Lower lobe of right lung (tissue), 2 donors: ENCODE measurements at places on chromosomes 3 and 15.

GRCh38 chr3:8238432-8238831, 263.2 kb upstream of the LMCD1 start:
- H3K4me3 ChIP-seq: no peak overlapping the region
- H3K27ac ChIP-seq: no peak overlapping the region
- peaks cover 14% of the 10 kb centered on the region for H3K4me1 ChIP-seq
- H3K36me3 ChIP-seq: no peaks in the 10 kb centered on the region
- no peak for DNase-seq

DNA sequence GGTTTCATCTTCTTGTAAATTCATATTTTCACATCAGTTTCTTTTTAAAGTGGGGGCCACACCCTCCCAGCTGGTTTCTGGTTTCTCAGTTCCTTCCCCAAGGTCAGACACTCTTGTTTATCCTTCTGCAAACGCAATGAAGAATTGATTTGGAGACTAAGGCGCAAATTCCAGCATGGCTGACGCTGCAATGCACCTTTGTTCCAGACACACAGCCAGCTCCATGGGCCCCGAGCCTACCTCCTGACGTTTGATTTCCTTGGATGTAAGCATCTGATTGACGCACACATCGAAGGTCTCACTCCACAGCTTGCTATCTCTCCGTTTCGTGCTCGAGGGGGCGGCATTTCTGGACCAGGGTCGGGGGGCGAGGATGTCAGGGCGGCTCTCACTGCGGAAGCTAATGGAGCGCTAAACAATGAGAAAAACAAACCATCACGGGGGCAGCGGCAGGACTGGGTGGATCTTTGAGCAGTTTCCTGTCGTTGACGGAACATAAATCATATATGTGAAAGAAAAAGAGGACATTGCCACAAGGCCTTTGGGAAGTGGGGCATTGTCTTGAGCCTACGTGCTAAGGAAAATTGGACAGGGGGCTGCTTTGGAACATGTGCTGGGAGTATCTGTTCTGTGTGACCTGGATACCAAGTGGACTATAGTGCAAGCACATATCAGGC, 46.9 kb downstream of the ARHGEF3 start:
- DNase-seq: peak; percentile 54
- H3K36me3 ChIP-seq: peaks cover 25% of the 10 kb centered on the region
- H3K27me3 ChIP-seq: no peaks in the 10 kb centered on the region
- H3K4me1 ChIP-seq: peaks cover 81% of the 10 kb centered on the region
- peak overlapping the region; percentile 37 for H3K4me3 ChIP-seq

DNA sequence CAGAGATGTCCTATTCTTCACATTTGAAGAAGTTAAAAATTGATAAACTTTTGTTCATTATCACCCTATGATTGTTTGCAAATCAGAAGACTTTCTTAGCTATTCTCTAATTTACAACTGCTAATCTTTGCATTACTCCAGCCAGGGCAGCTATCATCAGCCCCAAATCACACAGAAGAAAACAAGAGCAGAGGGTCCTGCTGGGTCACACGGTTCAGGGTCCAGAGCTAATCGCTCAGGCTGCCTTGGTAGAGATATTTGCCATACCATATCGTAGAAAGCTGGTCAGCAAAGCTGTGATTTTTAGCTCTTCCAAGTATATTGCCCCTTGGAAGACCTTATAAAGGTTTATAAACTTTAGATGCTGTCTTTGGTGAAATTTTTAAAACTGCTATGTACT, 181.4 kb downstream of the MAGI1 start:
- no peaks in the 10 kb centered on the region for H3K27me3 ChIP-seq
- DNase-seq: no peak

DNA sequence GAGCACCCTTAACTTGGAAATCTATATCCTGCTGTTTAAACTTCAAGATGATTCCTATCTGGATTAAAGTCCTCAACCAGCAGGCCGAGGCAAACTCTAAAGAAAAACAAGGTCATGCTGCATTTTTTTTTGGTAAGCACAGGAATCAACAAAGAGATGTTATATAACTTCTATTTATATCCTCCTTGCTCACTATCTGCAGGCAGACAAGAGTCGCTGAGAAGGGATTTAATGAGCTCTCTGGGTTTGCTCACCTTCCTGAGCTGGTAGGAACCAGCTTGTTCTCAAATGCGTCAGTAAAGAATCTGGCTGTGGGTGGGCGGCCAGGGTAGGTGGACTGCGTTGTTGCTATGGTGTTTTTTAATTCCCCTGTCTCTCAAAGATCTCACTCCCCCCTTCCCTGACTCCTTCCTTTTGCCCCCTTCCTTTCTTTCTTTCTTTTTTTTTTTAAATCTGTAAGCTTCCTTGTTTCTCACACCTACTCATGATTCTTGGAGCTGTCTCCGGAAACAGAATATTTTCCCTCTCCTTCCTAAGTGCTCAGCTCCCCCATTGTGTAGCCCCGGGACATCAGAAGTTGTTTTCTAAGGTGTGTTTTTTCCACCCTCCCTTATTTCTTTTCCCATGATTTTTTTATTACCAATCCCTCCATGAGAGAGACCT, 228.8 kb upstream of the BHLHE40 start:
- peaks cover 30% of the 10 kb centered on the region for H3K4me1 ChIP-seq
- DNase-seq: no peak
- peak overlapping the region; percentile 72 for H3K27ac ChIP-seq
- no peak overlapping the region for H3K4me3 ChIP-seq

DNA sequence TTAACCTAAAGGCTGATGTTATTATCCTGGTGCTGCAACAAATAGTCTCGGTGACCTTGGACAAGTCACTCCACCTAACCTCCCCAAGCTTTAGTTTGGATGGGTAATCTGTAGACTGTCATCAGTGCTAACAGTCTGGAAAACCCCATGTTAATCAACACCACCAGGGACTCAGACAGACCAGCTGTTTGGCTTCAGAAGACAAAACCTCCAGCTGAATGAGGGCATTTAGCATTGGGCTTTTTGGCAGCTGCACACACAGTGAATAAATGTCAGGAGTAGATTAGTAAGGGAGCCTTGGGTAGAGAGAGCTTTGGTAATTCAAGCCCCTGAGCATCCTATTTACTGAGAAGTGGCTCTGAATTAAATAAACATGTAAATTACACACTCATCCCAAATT, 24.9 kb upstream of the C3orf80 start:
- H3K27me3 ChIP-seq: no peaks in the 10 kb centered on the region
- H3K4me3 ChIP-seq: no peak overlapping the region
- H3K36me3 ChIP-seq: no peaks in the 10 kb centered on the region
- no peak for DNase-seq

DNA sequence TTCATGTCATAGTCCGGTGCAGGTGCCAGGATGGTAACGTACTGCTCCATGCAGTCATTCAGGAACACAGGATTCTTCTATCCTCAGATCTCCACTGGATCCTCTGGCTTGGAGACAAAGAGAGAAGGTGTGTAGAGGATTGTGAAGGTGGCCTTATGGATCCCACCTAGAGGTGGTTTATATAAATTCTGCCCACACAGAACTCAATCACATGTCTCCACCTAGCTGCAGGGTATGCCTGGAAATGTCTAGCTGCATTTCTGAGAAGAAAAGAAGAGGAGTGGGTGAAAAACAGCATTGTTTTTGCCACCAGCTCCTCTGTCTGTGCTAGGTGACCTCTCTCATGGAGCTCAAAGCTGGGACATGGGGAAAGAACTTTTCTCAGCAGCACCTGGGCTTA, 478.7 kb downstream of the PDCD6IP start:
- H3K27ac ChIP-seq: no peak overlapping the region
- no peaks in the 10 kb centered on the region for H3K27me3 ChIP-seq
- H3K36me3 ChIP-seq: no peaks in the 10 kb centered on the region
- no peak overlapping the region for H3K4me3 ChIP-seq

DNA sequence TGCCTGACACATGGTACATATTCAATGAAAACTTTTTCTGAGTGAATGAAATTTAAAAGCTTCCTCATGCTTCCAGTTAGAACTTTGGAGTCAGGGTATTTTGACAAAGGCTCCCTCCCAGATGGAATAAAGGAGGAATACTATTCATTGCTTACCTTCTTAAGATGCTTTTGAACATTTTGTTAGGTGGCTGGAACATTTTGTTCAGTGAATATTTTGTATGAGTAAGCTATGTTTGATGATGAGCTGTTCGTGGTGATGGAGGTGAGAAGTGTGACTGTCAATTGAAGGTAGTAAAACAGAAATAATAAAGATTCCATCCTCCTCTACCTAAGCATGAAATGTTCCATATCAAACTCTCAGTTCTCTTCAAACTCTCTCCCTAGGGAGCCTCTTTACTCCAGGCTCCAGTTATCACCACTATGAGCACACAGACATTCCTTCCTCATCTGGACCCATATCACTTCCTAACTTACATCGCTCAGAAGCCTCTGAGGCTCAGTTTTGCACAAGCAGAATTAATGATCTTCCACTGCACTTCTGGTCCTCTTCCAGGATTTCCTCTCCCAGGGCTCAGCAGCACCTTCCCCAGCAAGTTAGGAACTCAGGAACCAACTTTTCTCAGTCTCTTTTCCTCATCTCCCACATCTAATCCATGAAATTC, 2.5 kb upstream of the AQP9 start:
- no peak overlapping the region for H3K4me3 ChIP-seq
- H3K4me1 ChIP-seq: peaks cover 3% of the 10 kb centered on the region
- H3K27ac ChIP-seq: no peak overlapping the region
- no peak for DNase-seq

DNA sequence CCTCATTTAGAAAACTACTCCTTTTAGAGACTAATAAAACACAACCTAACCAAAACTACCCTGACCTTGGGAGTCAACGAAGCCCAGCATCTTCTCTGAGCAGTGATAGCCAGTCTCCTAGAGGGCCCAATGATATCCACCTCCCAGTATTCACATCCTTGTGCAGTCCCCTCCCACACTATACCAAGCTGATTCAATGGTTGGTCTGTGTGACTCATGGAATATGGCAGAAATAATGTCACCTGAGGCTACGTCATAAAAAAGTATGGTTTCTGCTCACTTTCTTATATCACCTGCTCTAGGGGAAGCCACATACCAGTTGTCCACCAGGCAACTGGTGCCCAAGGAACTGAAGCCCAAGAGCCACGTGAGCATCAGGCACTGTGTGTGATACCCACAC, 21.4 kb upstream of the USF3 start:
- no peak overlapping the region for H3K27ac ChIP-seq
- peaks cover 32% of the 10 kb centered on the region for H3K36me3 ChIP-seq
- no peaks in the 10 kb centered on the region for H3K27me3 ChIP-seq
- H3K4me1 ChIP-seq: no peaks in the 10 kb centered on the region

DNA sequence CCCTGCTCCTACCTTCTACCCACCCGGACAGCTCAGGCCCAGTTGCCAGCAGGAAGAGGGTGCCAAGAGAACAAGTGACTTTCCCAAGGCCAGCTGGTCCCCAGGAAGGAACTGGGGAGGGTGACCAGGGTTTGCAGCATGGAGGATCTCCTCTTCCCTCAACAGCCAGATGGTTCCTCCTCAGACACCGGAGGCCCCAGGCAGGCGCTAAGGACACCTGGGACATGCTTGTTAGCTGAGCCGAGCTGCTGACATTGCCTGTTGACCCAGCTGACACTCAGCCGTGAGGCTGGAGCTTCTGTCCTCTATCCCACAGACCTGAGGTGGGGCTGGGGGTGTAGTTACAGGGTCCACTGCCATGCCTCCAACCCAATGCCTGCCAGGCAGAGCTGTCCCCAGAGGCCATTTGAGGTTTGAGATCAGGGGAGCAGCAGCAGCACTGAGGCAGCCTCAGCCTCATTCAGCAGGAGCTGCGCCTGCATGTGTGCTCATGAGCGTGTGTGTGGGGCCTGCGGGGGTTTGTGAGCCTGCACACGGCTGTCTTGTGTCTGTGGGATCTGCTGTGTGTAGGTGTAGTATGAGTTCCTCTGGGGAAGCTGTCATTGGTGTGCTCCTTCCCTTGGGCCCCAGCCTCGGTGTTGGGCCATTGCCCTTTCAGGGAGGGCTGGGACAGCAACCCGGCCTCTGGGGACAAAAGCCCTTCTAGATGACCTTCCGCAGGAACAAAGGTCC, 7.1 kb downstream of the CPLX3 start:
- no peak for DNase-seq
- H3K4me1 ChIP-seq: no peaks in the 10 kb centered on the region
- peaks cover 2% of the 10 kb centered on the region for H3K27me3 ChIP-seq
- no peak overlapping the region for H3K4me3 ChIP-seq

- DNase-seq: no peak
- H3K36me3 ChIP-seq: peaks cover 20% of the 10 kb centered on the region
- no peak overlapping the region for H3K4me3 ChIP-seq
- no peak overlapping the region for H3K27ac ChIP-seq
- peaks cover 28% of the 10 kb centered on the region for H3K4me1 ChIP-seq
These were observed 73.8 kb downstream of the FLNB start for GRCh38 chr3:58082047-58082446.

GRCh38 chr3:194064380-194065332, 71.3 kb upstream of the HES1 start:
- no peaks in the 10 kb centered on the region for H3K36me3 ChIP-seq
- no peak overlapping the region for H3K4me3 ChIP-seq
- no peak for DNase-seq
- no peaks in the 10 kb centered on the region for H3K4me1 ChIP-seq

DNA sequence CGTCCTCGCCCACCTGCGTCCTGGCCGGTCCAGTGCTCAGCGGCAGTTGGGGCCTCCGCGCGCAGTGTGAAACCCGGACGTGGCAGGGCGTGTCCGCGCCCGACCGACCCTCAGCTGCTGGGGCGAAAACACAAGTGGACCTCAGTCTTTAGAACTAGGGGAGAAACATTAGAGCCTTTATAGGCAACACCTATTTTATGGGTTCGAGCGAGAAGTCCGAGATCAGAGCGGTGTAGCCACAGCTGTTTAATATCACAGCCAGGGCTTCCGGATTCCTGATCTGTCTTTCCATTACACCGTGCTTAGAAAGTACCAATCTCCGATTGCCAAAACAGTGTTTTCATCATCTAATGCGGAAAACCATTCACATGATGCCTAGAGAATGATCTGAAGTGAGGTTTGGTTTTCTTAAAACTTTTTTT, 506 bp downstream of the RAD51 start:
- peak overlapping the region; percentile 74 for H3K4me3 ChIP-seq
- H3K36me3 ChIP-seq: peaks cover 6% of the 10 kb centered on the region
- H3K4me1 ChIP-seq: peaks cover 18% of the 10 kb centered on the region
- H3K27me3 ChIP-seq: no peaks in the 10 kb centered on the region
- no peak overlapping the region for H3K27ac ChIP-seq
- DNase-seq: no peak

DNA sequence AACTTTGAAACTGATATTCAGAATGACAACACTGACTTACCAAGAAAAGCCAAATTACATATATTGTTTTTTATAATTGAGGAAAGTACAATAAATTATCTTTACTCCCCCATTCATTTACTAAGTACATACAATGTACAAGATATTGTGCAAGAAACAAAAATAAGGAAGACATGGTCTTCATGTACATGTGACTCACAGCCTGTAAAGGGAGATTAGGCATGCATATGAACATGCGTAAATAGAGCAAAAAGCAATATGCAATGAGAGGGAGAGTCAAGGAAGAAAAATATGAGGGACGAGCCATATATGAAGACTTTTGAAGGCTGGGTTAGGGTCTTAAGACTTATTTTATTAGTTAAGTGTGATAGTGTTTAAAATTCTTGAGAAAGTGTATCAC, 258.4 kb downstream of the GBE1 start:
- H3K27me3 ChIP-seq: no peaks in the 10 kb centered on the region
- H3K4me1 ChIP-seq: no peaks in the 10 kb centered on the region
- no peak overlapping the region for H3K4me3 ChIP-seq
- DNase-seq: no peak
- no peak overlapping the region for H3K27ac ChIP-seq

- no peaks in the 10 kb centered on the region for H3K27me3 ChIP-seq
- no peak for DNase-seq
- no peaks in the 10 kb centered on the region for H3K36me3 ChIP-seq
These were observed 137.3 kb downstream of the SSR3 start for GRCh38 chr3:156417559-156418132.

- H3K36me3 ChIP-seq: no peaks in the 10 kb centered on the region
- no peak overlapping the region for H3K4me3 ChIP-seq
- no peak for DNase-seq
- peak overlapping the region; percentile 56 for H3K27ac ChIP-seq
- H3K27me3 ChIP-seq: no peaks in the 10 kb centered on the region
These were observed 102.7 kb upstream of the CHD2 start for GRCh38 chr15:92797168-92798052.
